ENCODE measurements at places on chromosomes 3 and 15.

- no peak for DNase-seq
These were observed 103.3 kb upstream of the SLC2A2 start for GRCh38 chr3:171129827-171130226.

DNA sequence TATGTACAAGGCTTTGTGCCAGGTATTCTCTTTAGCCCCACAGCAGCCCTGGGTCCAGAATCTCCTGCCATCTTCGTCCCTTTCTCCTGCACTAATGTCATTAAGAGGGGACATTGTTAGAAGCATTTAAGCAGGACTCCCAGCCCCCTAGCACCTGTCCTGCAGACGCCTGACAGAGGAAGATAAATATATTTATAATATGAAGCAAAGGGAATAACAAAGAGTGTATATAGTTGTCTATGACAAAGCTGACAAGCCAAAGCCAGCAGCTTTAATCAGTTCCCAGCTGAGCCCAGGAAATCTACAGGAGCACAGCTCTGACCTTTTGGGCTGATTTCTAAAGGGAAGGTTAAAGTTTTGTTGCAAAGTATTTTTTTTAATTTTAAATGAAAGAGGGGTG lies 96.0 kb downstream of the MEGF11 start:
- no peak for DNase-seq

DNA sequence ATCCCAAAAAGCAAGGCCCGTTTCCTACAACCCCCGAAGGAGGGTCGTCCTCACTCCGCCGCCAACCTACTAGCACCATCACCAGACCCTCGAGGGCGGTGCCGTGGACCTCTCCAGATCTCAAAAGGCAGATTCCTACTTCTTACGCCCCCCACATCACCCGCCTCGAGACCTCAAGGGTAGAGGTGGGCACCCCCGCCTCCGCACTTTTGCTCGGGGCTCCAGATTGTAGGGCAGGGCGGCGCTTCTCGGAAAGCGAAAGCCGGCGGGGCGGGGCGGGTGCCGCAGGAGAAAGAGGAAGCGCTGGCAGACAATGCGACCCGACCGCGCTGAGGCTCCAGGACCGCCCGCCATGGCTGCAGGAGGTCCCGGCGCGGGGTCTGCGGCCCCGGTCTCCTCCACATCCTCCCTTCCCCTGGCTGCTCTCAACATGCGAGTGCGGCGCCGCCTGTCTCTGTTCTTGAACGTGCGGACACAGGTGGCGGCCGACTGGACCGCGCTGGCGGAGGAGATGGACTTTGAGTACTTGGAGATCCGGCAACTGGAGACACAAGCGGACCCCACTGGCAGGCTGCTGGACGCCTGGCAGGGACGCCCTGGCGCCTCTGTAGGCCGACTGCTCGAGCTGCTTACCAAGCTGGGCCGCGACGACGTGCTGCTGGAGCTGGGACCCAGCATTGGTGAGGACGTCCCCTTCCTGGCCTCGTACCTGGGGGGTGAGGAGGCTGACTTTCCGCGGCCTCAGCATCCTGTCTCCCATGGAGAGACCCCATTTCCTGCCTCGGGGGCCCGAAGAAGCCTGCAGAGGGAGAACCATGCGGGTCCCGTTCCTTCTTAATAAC lies at the start of gene MYD88:
TSS of gene MYD88 (plus strand) at position 313 of the 842 bp plus-strand sequence. CDS start at position 353, 40 bp downstream.
- peak; percentile 94 for DNase-seq

DNA sequence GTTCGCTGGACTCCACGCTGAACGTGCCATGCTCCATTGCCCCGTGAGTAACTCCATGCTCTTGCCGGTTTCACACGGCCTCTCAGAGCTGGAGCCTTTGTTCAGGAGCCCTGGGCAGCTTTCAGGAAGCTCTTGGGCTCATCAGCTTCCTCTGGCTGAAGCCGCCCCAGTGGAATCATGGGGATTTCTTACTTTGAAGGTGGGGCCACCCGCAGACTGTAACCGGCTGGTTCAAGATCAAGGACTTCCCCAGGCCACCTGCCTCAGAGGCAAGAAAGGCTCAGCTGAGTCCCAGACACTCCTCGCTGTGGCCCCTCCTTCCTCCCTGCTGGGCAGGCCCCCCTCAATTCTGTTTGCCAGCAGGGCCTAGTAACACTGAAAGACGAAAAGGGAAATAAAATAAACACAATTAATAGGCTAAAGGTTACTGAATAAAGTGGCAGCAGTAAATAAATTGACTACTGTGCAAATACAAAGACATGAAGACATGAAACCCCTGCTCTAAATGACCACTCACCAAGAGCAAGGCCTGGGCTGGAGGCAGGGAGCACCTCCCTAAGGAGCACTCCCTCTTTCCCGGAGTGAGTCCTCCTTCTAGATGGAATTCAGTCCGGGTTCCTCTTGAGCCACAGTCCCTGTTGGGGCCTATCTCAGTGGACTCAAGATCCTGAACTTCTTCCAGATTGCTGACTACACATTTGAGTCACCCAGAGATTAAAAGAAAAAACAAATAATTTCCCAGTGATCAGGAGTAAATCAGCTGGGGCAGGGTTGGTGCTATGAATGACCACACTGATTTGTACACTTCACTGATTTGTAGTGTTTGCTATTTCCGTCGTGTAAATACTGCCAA lies 51.0 kb downstream of the ZDHHC19 start:
- peak; percentile 31 for DNase-seq

- DNase-seq = peak; percentile 50
These were observed 27.3 kb downstream of the STARD5 start for GRCh38 chr15:81296673-81297072.

DNA sequence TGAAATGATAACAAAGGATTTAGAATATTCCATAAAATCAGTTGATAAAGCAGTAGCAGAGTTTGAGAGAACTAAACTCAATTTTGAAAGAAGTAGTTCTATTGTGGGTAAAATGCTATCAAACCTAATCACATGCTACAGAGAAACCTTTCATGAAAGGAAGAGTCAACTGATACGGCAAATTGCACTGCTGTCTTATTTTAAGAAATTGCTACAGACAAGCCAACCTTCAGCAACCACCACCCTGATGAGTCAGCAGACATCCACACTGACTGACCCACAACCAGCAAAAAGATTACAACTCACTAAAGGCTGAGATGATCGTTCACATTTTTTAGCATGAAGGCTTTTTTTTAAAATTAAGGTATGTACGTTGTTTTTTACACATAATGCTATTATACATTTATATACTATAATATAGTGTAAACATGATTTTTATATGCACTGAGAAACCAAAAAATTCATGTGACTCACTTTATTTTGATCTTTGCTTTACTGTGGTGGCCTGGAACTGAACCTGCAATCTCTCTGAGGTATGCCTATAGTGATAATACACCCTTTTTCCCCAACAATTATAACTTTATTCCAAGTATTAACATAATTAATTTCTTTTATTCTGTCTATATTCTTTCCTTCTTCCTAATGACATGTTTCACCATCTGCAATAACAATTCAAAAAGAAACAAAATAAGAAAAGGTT lies 109.9 kb downstream of the TBC1D5 start:
- no peak for DNase-seq

DNA sequence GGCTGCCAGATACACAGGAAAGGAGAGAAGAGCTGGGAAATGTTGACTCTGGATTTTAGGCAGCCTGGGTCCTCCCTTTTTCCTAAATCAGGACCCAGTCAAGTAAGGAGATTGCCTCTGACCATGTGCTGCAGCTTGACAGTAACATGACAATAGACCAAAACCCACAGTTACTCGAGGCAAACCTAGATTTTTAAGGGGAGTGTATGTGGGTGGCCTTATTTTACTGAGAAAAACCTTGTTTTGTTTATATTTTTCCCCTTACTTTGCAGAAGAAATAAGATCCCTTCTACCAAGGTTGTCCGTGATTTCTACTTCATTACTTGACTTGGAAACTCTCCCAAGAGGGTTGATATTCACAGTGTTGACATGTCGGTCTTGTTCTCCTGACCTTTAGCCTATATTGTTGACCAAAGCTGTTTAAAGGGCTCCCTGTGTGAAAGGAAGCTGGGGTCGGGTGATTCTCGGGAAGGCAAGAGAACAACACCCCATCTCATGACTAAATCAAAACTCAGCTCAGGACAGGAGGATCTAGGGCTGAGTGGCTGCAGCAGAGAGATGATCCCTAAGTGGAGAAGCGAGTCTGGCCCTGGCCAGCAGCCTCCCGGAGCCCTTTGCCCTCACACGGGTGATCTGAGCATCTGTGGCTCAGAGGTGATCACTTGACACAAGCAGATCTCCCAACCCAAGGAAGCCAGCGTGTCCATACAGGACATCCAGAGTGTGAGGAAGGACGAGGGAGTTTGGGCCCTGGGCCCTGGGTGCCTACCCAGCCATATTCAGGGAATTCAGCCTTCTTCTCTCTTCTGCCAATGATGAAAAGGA lies 31.0 kb upstream of the SLCO2A1 start:
- no peak for DNase-seq

DNA sequence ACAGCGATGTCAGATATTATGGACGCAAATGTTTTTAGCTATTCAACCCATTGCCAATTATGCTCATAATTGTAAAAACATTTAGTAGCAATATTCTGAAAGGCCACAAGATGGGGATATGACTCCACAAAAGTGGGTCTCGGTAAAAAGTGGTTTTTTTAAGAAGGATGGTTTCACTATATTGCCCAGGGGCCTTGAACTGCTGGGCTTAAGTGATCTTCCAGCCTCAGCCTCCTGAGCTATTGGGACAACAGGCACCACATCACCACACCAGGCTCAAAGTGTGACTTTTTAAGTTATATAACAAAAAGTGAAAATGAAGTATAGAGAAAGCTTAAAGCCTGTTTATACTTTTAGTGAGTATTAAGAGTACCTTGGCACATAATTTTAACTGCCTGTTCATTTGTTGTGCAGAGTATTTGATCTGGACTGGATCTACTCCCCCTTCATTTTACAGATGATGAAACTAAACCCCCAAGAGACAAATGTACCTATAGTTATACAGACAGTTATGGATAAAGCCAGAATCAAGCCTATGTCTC lies 9.4 kb downstream of the NAA50 start:
- DNase-seq = no peak

GRCh38 chr3:187673012-187673411 lies 2.8 kb upstream of the SST start:
- DNase-seq = no peak

- DNase-seq = no peak
These were observed 245.1 kb upstream of the TLE3 start for GRCh38 chr15:70342554-70343548.

DNA sequence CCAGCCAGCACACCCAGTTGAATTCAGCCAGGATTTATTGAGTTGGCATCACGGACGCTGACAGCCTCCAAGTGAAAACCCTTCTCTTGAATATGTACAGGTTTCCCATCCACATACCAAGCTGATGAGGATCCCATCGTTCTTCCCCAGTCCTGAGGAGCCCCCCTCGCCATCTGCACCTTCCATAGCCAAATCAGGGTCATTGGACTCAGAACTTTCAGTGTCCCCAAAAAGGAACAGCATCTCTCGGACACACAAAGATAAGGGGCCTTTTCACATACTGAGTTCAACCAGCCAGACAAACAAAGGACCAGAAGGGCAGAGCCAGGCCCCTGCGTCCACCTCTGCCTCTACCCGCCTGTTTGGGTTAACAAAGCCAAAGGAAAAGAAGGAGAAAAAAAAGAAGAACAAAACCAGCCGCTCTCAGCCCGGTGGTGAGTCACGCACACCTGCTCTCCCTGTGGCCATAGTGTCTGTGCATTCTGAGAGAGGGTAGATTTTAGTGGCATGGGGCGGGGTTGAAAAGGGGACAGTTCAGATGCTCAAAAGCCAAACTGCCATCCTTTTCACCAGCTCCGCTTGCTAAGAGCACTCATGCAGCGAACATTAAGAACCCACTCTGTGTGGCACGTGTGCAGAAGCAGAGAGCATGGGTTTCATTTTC lies 51.2 kb downstream of the KLHL25 start:
- peak; percentile 23 for DNase-seq

- DNase-seq = no peak
These were observed 135.1 kb downstream of the HCN4 start for GRCh38 chr15:73233623-73234022.

DNA sequence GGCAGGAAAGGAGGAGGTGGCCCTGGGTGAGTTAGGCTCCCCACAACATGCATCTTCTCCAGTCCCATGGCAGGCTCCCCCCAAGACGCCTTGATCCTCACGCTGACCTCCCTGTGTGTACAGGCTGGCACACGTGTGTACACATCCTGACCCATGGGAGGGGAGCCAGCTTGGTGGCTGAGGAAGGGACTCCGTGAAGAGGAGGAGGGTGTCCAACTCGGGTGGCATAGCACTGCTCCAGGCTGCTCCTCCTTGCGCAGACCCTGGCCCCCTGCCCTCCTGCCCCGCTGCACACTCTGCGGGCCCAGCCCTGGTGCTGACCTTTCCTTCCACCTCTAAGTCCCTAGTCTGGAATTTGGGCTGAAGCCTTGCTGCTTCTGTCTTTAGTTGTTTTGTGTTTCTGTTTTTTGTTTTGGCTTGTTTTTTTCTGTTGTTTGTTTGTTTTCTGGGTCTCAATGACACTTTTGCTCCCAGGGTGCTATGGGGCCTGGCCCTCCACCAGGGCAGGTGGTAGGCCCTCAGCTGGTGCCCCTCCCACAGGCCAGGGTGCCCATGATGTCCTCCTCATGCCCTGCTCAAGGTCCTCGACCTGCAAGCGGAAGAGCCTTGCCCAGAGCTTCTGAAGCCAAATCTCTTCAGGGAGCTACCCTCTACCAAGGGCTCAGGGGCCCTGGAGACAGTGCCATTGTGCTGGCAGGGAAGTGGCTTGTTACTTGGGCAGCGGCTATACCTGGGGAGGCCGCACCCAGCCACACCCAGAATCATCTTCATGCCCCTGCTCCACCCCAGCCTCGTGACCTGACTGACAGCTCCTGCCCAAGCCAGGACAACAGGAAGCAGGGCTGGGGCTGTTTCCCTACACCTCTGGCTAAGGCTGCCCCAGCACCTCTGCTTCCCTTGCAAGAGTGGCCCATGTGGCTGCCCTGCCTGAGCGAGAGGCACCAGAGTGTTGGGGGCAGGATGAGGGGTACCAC lies 5.1 kb downstream of the EPHB3 start:
- DNase-seq = no peak

DNA sequence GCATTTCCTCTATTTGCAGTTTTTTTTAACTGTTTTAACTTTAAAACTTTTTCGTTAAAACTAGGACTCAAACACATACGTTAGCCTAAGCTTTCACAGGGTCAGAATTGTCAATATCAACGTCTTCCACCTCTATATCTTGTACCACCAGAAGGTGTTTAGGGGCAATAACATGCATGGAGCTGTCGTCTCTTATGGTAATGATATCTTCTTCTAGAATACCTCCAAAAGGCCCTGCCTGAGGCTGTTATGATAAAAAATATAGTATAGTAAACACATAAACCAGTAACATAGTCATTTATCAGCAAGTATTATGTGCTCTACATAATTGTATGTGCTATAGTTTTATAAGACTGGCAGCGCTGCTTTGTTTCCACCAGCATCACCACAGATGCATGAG lies 76.3 kb upstream of the MLF1 start:
- no peak for DNase-seq

GRCh38 chr3:126156468-126156867 lies 23.9 kb downstream of the ALDH1L1 start:
- no peak for DNase-seq

DNA sequence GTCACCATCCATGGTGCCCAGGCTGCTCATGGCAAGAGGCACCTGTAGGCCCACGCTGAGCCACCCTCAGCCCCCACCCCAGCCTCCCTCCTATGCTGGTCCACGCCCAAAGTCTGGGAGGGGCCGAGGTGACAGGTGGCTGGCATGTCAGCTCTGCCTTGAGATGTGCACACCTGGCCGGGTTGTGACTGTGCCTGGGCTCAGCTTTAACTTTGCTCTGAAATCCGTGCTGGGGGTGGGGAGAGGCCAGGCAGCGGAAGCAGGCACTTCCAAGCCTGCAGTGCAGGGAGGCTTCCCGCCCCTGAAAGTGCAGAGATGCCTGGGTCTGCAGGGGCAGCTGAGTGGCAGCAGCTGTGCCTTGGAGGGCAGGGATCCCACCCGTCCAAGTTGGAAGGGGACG lies 1124.8 kb downstream of the SI start:
- no peak for DNase-seq

GRCh38 chr3:4678320-4678719 lies 185.2 kb downstream of the ITPR1 start:
- no peak for DNase-seq

All from heart left ventricle (tissue), 16 donors.